Retinal pigment epithelial cell (primary cell): ENCODE measurements at places on chromosomes 1 and 21.

- no peak for DNase-seq
These were observed 13.7 kb upstream of the TRIM62 start for GRCh38 chr1:33195556-33195955.

- DNase-seq, result peak; percentile 17
These were observed 77.8 kb upstream of the CACHD1 start for GRCh38 chr1:64392109-64392508.

GRCh38 chr1:116497656-116498055 lies 73.2 kb downstream of the CD58 start:
- DNase-seq, result no peak

- DNase-seq, result no peak
These were observed 59.4 kb upstream of the LRRC8B start for GRCh38 chr1:89465201-89465600.

GRCh38 chr1:147723691-147724323 lies 36.6 kb downstream of the GJA5 start:
- no peak for DNase-seq

DNA sequence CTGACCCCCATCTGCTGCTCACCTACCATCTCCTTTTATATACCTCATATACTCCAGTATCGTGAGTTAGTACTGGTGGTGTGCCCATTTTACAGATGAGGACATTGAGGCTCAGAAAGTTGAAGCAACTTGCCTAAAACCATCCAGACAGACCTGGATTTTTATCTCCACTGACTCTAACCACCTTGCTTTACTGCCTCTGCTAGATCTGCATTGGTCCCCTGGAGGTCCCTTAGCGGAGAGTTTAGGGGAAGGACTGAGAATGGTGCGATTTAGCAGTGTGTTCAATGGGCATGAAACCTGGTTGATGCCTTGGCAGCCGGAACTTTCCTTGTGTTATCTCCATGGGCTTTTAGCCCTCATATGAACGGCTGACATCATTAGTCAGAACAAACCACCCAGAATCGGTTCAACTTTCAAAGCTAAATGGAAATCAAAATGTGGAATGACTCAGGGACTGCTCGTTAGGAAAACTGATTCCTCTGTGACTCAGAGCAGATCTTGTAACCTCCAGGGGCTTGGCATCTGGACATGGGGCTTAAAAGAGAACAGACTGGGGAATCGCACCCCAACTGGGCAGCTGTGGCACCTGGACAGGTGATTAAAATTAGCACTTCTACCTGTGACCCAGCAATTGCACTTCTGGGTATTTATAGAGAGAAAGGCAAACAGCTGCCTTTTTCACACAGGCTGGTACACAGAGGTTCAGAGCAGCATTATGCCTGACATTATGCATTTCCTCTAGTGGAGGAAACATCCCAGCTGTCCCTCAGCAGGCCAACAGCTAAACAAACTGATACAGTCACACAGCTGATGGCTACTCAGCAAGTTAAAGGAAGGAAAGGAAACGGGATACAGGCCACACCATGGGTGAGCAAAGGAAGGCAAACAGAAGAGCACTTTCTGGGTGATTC lies 25.3 kb downstream of the TMEM51 start:
- DNase-seq, result peak; percentile 88

DNA sequence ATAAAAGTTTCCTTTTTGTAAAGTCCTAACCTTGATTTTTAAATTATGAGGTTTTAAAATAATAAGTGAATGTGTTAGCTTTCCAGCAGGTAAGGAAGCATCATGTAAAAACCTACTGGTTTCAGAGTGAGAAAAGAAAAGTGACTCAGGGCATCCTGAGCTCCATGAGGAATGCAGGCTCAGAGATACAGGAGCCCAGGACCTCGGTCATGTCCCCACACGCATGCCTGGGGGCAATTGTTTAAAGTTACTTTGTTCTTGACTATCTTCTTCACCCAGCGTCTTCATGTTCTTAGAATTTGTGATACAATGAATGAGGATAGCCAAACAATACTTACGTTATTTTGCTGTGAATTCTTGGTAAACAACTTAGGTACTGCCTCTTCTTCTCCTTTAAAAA lies 117.4 kb upstream of the PLPPR5 start:
- no peak for DNase-seq

DNA sequence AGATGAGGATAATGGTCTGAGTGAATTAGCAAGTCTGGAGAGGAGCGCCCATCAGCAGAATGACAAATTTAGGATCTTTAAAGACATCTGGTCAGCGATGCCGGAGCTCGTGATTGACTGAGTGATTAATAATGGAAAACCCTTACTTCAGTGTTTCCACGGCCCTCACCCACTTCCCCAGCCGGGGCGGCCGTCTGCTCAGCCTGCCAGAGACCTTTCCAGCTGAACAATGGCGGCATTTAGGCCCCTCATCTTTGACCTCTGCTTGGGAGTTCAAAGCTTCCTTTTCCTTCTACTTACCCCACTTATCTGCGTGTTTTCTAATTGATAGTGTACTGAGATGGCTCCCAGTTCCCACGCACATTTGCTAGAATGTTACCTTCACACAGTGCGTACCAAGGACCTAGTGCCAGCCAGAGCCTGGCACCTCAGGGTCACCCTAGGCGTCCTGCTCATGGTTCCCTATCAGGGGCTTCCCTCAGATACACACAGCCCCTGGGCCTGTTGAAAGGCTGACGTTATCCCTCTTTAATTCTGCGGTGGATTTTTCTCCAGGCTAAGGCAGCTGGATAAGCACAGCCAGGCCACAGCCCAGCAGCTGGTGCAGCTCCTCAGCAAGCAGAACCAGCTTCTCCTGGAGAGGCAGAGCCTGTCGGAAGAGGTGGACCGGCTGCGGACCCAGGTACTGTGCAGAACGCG lies 232.8 kb downstream of the SDCCAG8 start:
- DNase-seq, result no peak

GRCh38 chr1:173871091-173871490 lies 2.9 kb downstream of the ZBTB37 start:
- DNase-seq, result no peak

DNA sequence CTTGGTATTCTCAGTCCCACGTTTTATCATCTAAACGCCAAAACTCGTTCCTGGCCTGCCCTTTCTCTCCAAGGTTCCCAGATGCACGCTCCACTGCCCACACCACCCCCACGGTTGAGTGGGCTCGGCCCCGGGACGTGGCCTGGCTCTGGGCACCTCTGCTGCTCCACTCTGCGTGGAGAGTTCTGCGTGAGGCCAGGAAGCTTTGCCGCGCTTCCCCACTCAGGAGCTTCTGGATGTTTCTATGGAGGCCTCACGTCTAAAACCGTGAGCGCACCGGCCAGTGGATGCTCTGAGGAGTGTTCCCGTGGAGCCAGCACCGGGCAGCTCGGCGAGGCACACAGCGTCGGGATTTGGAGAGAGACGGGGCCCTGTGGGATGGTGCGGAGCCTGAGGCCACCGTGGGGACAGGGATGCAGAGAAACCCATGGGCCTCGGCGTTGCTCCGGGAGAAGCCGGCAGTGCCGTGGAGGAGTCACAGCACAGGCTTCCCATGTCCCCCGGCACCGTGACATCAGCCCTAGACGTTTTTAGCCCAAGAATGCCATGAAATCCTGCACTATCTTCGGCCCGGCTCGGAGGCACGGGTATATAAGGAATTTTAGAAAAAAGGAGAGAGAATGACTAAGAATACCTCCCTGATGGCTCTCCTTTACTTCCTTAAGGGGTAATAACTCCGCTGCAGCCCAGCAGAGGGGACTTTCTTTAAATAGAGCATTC lies 125.9 kb downstream of the PRDM16 start:
- DNase-seq, result no peak

GRCh38 chr21:14581902-14582457 lies 35.9 kb upstream of the SAMSN1 start:
- no peak for DNase-seq

GRCh38 chr1:58884706-58885661 lies 101.1 kb upstream of the JUN start:
- DNase-seq, result no peak

DNA sequence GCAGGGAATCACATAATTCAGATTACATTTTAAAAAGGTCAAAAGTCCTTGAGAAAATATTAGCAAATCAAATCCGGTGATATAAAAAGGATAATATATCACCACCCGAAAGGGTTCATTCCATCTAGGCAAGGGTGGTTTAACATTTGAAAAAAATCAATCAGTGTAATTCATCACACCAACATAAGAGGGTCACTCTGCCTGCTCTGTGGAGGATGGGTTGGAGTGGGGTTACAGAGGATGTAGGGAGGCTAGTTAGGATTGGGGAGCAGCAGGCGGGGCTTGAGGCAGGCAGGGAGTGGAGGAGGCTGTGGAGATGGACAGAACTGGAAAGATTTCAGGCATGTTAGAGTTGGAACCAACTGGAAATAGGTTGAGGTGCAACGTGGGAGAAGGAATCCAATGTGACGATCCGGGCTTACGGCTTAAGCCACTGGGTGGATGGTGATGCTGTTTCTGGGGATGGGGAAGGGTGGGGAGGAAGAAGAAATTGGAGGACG lies 12.5 kb downstream of the ADORA1 start:
- no peak for DNase-seq

- DNase-seq, result peak; percentile 98
These were observed 141.4 kb upstream of the ARHGEF16 start for GRCh38 chr1:3312898-3313575.

DNA sequence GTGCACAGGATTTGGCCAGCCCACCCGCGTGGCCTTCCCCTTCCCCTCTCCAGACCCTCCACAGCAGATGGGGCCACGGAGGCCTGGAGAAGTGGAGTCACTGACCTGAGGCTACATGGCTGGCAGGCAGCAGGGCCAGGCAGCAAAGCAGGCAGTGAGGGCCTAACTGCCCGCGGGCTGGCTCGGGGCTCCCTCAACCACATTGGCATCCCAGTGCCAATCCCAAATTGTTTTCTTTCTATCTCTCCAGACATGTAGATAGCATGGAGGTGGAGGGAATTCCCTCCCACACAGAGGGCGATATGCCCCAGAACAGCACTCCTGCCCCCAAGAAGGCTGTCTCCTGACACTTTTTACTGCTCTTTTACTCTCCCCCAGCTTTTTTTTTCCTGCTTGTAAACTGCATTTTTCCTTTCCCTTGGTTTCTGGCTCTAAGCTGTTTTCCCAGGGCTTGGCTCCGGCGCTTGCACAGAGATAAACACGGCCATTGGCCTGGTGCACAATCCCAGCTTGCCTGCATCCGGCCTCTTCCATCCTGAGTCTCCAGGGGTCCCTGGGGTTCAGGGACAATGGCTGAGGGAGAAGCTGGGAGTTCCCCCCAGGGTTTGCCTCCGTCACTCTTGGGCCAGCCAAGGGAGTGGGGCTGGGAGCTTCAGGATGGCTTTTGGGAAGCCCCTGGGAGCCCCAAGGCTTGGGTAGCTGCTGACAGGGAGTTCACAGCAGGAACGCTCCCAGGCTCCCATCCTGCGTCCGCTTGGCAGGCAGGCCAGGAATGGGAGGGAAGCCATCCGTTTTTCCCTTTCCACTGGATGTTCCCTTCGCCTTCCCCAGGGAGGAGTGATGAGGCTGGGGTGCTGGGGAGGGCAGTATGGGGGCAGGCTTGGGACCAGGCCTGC lies 7.0 kb downstream of the EPHX1 start:
- DNase-seq, result no peak

DNA sequence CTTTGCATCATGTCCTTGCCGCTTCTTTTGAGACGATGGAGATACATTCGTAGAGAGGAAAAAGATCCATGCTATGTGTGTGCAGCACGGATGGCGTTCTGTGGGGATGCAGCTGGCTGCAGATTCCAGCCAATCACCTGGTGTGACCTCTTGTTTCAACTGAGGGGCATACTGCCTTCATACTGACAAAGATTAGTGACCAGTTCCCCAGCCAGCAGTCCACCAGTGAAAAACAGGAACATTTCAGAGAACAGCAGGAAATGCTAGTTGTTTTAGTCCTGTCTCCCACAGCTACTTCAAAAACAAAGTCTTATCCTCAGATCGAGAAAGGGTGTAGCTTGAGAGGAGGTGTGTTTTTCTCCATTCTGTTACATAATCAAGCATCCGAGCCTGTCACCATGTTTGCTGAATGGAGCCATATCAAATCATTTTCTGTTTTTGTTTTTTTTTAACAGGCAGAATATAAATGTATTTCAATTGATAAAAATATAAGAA lies 255.7 kb upstream of the FMN2 start:
- no peak for DNase-seq
